ENCODE measurements at places on chromosomes 7 and 10.

GRCh38 chr7:68676813-68677535 lies 921.3 kb upstream of the AUTS2 start:
- no peak for DNase-seq

GRCh38 chr10:123597676-123598075 lies 68.5 kb upstream of the GPR26 start:
- no peak for DNase-seq

DNA sequence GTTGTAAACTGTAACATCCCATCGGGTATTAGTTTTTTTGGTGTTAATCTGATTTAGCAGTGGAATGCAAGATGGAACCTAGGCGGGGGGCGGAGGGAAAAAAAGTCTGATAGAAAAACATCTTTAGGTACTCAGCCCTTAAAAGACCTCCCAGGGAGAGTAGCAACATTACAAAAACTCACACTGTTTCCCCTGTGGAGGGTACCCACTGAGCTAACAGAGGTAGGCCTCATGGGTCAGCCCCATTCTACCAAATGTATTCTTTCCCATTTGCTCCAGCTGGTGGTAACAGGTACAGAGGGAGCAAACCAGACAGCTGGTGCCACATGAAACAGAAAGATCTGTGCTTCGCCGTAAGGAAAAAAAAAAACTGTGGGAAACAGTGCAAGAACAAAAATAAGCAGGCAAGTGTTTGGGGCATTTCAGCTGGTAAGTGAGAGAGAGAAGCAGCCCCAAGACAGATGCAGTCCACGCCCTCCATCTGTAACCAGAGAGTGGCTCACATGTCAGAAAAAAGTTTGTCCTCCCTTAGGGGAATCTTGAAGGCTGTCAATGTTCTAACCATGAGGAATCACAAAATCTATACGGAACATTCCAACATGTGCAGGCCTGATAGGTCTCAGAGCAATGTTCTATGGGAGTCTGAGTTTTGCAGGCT lies 65.3 kb downstream of the HOXA1 start:
- no peak for DNase-seq

- DNase-seq, result no peak
Measured at GRCh38 chr10:5440206-5440605, 27.8 kb downstream of the NET1 start.

DNA sequence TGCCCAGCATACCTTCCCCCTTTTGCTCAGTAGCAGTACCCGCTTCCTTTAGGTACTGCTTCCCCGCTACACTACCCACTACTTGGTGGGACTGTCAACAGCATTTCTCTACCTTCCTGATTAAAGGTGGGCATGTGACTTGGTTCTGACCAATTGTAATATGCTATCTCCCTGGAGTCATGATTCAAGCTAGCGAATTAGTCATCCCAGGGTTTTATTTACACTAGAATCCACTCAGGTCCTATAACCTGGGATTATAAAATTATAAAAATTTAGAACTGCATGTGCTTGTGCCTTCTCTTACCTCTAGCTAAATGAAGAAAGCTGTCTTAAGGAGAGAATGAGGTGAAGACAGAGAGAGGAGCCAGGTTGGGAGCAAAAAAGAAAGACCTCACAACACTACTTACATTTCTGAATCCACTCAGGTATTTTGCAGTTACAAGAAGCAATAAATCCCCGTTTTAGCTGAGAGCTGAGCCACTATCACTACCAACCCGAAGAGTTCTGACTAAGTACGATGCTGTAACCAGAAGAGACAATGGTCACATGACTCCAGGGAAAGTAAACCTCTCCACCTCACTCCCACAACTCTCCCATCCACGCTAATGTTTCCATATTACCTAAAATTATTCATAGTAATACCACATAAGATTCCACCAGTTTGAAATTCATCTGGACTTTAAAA lies 9.7 kb downstream of the GBX1 start:
- DNase-seq, result no peak

DNA sequence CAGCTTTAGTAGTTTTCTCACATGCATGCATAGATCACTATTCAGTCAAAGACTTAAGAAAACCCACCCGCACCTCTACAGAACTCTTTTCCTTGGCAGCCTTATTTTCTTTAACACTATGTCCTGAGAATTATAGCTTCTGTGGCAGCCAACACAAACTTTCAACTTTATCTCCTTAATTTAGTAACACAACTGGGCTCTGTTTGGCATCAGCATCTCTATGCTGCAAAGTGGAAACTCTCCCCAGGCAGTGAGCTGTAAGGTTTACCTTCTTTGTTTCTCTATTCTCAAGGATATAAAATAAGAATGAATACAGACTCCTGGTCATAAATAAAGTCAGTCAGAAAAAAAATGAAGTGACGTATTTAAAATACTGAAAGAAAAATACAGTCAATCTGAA lies 115.2 kb upstream of the PPP1R9A start:
- no peak for DNase-seq

- DNase-seq, result no peak
Measured at GRCh38 chr10:13593535-13593934, 6.8 kb downstream of the PRPF18 start.

DNA sequence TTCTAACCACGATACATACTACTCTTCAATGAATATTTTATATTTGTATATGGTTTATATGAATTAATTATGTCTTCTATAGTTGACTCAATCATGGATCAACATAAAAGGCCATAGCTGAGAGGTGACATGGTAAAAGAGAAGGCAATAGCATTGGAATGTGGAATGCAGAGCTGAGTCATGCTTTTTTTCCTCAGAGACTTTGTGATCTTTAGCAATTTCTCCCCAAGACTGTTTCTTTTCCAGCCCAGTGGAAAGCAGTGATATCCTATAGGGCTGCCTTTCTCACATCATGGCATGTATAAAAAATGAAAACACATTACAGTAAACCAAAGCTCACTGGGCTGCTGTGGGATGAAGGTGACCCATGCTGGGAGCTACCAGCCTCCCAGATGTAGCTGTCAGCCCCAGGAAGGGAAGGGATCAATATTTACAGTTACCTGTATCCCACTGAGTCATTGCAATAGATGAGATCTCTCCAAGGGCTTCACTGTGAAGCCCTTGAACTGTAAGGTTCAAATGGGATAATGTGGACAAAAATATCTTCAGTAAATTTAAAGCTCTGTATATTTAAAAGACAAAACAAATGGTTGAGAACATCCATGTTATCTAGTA lies 30.2 kb downstream of the SLC39A12 start:
- peak; percentile 80 for DNase-seq

DNA sequence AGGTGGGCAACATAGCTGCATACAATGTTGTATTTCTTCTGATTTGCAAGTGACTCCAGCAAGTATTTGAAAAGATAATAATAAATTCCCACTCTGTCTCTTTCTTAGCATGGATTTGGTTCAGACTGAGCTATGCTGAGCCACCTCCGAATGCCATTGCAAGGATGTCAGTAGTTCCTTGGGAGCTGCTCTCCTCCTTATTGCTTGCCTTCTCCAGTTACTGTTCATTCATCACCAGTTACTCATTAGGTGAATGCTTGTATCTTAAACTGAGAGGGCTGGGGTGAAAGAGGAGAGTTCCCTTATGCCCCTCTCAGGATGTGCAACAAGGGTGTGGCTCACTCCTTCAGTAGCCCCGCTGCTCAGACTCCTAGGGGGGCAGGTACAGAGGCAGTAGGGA lies 78.4 kb upstream of the PRKAR2B start:
- no peak for DNase-seq

GRCh38 chr7:80540836-80541235 lies 29.0 kb upstream of the GNAT3 start:
- DNase-seq, result no peak

DNA sequence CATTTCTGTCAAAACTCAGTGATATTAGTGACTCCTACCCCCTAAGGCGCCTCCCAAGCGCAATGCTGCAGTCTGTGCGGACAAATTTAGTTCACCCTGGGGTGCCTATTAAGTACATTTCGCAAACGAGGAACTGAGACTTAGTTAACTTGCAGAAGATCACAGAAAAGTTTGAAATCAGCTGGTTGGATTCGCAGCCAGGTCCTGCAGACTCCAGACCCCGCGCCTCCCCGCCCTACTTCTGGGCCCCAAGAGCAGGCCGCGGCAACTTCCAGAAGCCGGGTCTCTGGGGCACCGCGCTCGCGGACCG lies 588 bp downstream of the CYREN start:
- DNase-seq, result no peak

- no peak for DNase-seq
Measured at GRCh38 chr10:72390764-72391163, 36.0 kb upstream of the DNAJB12 start.

DNA sequence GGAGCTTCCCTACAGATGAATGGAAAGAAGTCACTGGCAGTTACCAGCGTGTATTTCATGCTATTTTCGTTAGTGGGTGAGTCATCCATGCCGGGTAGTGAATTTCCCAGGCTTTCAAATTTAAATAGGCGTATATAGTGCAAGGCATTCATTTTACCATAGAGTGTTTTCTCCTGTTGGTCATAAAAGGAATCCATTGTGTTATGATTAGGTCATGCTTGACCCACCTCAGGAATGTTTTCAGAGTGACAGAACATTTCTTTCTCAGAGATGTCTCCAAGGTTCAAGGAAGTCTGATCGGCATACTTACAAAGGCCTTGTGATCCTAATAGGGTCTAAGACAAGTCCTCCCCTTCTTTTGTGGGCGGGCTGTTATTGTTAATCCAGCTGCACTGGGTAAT lies 110.7 kb downstream of the AKR1D1 start:
- no peak for DNase-seq

DNA sequence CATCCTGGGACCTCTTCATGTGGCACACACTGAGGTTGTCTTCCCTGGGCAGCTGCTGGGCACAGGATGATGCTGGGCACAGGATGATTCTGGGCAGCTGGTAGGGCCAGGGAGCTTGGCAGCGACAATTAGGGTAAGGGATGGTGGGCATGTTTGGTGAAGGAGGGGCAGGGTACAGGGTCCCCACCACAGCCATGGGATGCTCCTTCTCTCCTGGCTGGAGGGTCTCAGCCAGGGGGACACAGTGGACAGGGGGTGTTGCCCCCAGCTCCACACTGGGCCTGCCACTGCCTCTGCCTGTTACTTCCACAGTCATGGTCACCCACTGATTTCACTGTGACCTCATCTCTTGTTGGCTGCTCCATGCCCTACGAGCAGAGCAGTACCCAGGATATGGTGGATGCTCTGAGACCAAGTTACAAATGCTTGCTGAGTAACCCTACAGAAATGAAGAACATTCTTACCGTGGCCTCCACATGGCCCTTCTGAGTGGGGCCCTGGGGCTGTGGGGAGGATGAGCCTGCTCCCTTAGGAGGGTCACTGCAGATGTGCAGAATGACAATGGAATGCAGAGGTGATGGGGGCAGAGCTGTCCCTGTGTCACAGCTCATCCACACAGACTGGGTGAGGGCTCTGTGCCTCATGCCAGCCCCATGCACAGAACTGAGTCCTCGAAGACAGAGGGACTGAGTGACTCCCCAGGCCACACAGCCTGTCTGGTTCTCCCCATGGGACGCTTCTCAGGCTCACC lies 28.4 kb upstream of the RET start:
- no peak for DNase-seq

- DNase-seq, result no peak
Measured at GRCh38 chr10:33241351-33241750, 93.1 kb downstream of the NRP1 start.

DNA sequence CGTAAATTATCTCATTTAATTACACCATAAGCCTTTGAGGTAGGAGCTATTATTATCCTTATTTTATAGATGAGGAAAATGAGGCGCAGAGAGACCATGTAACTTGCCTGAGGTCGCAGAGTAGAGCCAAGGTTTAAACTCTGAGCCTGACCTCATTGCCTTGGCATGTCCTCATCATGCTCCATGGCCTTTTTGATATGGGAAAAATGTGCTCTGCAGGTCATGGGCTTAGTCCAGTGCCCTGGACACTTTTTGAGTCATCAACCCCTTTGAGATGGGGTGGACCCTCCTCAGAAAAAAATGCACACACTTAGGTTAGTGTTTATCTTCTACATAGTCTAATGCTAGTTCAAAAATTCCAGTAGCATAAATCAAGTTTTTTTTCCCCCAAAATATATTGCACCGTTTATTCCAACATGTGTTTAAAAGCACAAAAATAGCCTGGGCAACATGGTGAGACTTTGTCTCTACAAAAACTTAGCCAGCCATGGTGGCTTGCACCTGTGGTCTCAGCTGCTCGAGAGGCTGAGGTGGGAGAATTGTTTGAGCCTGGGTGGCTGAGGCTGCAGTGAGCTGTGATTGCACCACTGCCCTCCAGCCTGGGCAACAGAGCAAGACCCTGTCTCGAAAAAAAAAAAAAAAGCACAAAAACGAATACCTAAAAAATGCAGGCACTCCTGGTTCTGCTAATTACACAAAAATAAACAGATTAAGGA lies 28.6 kb upstream of the TMEM178B start:
- DNase-seq, result no peak

- peak; percentile 57 for DNase-seq
Measured at GRCh38 chr10:132520177-132520811, 17.3 kb upstream of the INPP5A start.
